ENCODE measurements at places on chromosomes 11 and 22. TPM values are rescaled to one million over a fixed set of nuclear protein-coding genes. Genes with fewer than 3 reads are reported as not detected.

GRCh38 chr11:116563028-116563711 lies 209.6 kb downstream of the BUD13 start:
- no peak overlapping the region for H3K4me3 ChIP-seq
- no peaks in the 10 kb centered on the region for H3K36me3 ChIP-seq
- no peaks in the 10 kb centered on the region for H3K4me1 ChIP-seq
- H3K27ac ChIP-seq = no peak overlapping the region
- peaks cover 94% of the 10 kb centered on the region for H3K27me3 ChIP-seq
- no peak for DNase-seq

The ZNF195 gene
- total RNA-seq = 13.4 TPM

DNA sequence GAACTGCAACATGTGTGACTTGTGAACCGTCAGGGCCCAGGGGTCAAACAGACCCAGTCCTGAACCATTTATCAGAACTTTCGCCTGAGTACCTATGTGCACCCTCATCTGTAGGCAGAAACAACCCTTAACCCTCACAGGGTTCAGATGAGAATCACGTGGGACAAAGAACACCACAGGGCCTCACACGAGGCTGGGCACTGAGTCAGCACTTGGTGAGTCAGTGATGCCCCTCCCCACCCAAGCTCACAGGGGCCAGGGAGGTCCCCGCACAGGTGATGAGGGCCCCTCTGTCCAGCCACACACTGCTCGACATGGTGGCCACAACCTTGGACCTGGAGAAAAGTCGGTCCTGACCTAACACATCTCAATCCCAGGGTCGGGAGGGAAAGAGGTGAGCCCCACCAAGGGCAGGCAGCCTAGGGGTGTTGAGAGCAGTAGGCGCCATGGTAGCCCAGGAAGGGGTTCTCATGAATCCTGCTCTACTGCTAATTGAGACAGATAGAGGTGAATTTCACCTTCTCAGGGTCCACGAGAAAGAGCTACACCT lies 176.4 kb downstream of the SHANK2 start:
- no peak overlapping the region for H3K27ac ChIP-seq
- no peak for DNase-seq
- H3K27me3 ChIP-seq = no peaks in the 10 kb centered on the region
- H3K36me3 ChIP-seq = no peaks in the 10 kb centered on the region
- no peak overlapping the region for H3K4me3 ChIP-seq
- H3K4me1 ChIP-seq = peaks cover 6% of the 10 kb centered on the region

GRCh38 chr22:46508491-46508999 lies 28.9 kb downstream of the CELSR1 start:
- H3K4me1 ChIP-seq = peaks cover 1% of the 10 kb centered on the region
- no peaks in the 10 kb centered on the region for H3K36me3 ChIP-seq
- no peak overlapping the region for H3K27ac ChIP-seq

DNA sequence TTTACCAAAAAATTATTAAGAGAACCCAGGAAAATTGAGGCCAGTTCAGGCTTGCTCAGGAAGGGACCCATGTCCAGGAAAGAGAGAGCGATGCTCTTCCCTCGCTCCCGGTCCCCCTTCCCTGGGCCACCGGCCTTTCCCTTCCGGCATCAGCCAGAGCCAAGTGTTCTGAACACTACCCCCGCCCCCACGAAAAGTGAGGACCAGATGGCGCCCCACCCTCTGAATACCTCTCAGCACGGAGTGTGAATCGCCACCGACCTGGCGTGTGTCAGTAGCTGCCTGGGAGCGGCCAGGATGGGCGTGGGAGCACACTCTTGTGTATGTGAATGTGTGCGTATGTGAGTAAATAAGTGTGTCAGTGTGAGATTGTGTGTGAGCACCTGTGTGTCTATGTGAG lies 20.2 kb downstream of the RPS6KA4 start:
- peaks cover 15% of the 10 kb centered on the region for H3K4me1 ChIP-seq
- no peaks in the 10 kb centered on the region for H3K36me3 ChIP-seq
- H3K27ac ChIP-seq = no peak overlapping the region
- no peak overlapping the region for H3K4me3 ChIP-seq
